ENCODE measurements at places on chromosomes 6 and 20. TPM values are rescaled to one million over a fixed set of nuclear protein-coding genes. Genes with fewer than 3 reads are reported as not detected.

KCNS1 gene
- 2.3 TPM for total RNA-seq

GJA10 gene
- not detected for total RNA-seq

CALHM4 gene
- total RNA-seq = 0.20 TPM

COL11A2 gene
- 1.3 TPM for total RNA-seq

TRIM38 gene
- total RNA-seq = 6.8 TPM

DNA sequence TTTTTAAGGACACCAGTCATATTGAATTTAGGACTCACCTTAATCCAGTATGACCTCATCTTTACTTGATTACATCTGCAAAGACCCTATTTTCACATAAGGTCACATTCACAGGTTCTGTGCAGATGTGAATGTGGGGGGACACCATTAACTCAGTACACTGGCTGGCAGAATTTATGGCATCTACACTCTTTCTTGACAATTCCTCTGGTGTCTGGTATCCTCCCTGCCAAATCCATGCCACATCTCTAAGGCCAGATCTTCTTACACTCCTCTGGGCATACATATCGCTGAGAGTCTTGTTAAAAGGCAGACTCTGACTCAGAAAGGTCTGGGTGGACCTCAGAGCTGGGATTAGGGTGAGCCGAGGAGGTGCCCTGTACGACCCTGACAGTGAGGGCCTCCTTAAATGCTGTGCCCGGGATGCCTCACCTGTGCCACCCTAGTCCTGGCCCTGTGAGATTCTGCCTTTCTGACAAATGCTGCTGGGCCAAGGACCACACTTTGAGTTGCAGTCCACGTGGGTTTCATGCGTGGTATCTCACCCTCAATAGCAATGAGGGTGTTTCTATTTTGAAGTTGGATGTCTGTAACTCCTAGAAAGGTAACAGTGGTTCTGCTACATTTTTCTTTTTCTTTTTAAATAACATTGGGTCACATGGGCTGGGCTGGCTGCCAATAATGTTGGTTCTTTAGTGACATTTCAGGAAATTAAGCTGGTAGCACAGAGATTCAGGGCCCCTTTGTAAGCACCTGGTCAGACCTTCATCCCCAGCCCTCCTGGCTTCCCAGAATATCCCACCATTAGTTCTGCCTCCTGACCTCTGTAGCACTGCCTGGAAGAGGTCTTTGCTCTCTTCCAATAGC is 17.2 kb upstream of the LRRN4 start:
- no peak overlapping the region for H3K4me3 ChIP-seq
- DNase-seq = no peak

- no peaks in the 10 kb centered on the region for H3K4me1 ChIP-seq
- H3K27ac ChIP-seq = no peak overlapping the region
- H3K27me3 ChIP-seq = no peaks in the 10 kb centered on the region
- no peaks in the 10 kb centered on the region for H3K36me3 ChIP-seq
- no peak overlapping the region for H3K4me3 ChIP-seq
These were observed 117.0 kb downstream of the PCSK2 start for GRCh38 chr20:17343656-17344452.

GRCh38 chr6:36897609-36898008 is 11.9 kb downstream of the C6orf89 start:
- no peaks in the 10 kb centered on the region for H3K4me1 ChIP-seq
- H3K27ac ChIP-seq = no peak overlapping the region
- DNase-seq = no peak
- H3K27me3 ChIP-seq = no peaks in the 10 kb centered on the region
- H3K4me3 ChIP-seq = no peak overlapping the region

DNA sequence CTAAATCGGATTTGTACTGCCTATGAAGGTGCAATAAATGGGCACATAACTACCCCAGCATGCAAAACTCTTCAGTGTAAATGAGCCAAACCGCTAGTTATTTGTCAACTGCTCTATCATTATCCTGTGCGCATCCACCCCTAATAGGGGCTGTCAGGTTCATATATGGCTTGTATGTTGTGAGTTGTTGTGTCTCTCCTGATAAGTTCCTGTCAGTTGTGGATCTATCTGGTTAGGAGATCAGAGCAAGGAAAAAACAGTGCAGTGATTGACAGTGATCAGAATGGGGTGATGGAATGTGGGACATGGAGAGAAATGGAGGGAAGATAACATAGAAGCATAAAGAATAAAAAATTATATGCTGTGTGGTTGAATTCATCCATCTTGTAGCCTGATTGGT is 686.9 kb upstream of the ID4 start:
- no peak for DNase-seq
- no peak overlapping the region for H3K27ac ChIP-seq
- no peak overlapping the region for H3K4me3 ChIP-seq
- no peaks in the 10 kb centered on the region for H3K4me1 ChIP-seq
- no peaks in the 10 kb centered on the region for H3K27me3 ChIP-seq
- no peaks in the 10 kb centered on the region for H3K36me3 ChIP-seq

DNA sequence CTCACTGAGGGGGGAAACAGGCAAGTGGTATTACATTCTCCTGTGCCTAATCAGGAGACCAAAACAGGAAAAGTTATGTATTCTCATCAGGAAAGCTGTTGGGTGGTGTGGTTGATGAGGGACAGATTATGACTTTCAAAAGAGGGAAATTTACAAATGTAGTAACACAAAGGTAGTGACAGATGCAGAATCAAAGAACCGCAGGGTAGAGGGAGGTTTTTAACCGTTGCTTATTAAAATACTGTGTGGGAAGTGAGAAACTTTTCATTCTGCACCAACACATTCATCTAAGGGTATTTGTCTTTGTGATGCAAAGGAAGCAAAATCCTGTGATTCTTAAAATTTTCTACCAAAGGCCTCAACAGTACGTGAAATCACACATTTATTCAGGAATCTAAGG is 288.2 kb upstream of the MAN1A1 start:
- H3K4me1 ChIP-seq = no peaks in the 10 kb centered on the region
- H3K36me3 ChIP-seq = no peaks in the 10 kb centered on the region
- no peak overlapping the region for H3K4me3 ChIP-seq
- no peak for DNase-seq
- no peak overlapping the region for H3K27ac ChIP-seq
- H3K27me3 ChIP-seq = no peaks in the 10 kb centered on the region

GRCh38 chr20:29878281-29878741 is 1379.2 kb upstream of the DEFB115 start:
- H3K4me1 ChIP-seq = no peaks in the 10 kb centered on the region
- no peak for DNase-seq
- no peaks in the 10 kb centered on the region for H3K27me3 ChIP-seq
- no peak overlapping the region for H3K4me3 ChIP-seq
- H3K27ac ChIP-seq = no peak overlapping the region

DNA sequence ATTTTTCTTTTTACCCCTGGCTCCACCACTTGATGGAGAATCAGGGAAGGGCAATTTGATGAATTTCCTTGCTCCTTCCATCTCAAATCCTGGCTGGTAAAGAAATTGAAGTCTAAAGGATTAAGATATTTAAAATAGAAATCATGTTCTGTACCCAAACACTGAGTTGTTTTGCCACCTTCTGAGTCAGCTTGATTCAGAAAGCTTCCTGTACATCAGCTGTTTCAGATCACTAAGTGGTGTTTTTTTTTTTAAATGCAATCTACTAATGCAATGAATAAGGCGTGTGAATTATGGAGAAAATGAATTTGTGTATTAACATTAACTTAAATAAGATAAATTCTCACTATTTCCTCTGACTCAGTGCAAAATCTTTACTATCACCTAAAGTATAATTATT is 11.5 kb upstream of the POPDC3 start:
- no peak overlapping the region for H3K4me3 ChIP-seq
- H3K27ac ChIP-seq = no peak overlapping the region
- no peak for DNase-seq

DNA sequence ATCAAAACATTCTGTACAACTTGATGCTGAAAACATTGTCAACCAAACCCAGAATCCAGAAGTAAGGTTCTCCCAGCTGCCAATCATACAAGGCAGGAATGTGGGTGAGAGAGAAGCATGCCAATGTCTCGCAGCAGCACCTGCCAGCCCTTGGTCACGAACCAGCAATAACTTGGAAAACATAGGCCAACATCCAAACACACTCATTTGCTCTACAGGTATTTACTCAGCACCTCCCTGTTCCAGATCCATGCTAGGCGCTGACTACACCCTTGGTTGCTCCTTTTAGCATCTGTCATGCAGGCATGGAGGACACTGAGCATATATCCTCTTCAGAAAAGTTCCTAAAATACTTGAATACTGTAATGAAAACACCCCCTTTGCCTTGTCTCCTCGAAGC is 63.6 kb downstream of the FAXC start:
- H3K4me3 ChIP-seq = no peak overlapping the region
- no peaks in the 10 kb centered on the region for H3K36me3 ChIP-seq
- no peak overlapping the region for H3K27ac ChIP-seq
- DNase-seq = no peak
- H3K4me1 ChIP-seq = no peaks in the 10 kb centered on the region
